ENCODE measurements at places on chromosomes 12 and 14.

DNA sequence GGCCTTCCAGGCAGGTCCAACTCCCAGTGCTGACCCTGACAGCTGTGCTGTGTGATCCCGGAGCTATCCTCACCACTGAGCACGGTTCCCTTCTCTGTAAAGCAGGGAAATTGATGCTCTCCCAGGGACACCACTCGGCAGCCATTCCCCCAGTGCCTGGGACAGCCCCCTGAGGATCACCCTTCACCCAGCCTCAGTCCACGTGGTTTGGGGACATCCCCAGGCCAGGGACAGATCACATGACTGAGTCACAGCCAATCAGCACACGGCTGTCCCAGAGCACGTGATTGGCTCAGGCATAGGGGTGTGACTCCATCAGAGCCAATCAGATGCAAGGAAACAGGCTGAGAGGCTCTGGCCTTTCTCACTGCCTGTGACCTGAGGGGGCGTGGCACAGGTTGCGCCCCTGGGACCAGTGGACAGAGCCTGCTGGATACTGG, 68.8 kb upstream of the SFSWAP start:
- DNase-seq, result no peak

GRCh38 chr12:75819512-75819911, 212.1 kb downstream of the PHLDA1 start:
- DNase-seq, result peak; percentile 41

- DNase-seq, result peak; percentile 33
Observed at GRCh38 chr12:991350-992333, 619 bp downstream of the ERC1 start.

DNA sequence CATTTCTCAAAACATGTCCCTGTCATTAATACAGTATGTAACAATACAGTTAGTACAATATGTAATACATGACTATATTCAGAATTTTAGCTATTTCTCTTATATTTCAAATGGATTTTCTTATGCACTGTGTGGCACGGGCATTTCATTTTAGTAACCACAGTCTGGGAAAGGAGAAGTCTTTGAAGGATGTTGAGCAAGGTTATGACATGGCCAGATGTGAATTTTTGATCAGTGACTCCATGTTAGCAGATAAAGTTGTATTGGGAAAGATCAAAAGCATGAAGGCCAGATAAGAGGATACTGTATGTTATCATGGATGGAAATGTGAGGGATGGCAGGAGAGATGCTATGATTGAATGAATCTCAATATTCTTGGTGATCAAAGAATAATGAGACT, 285.2 kb downstream of the NAV3 start:
- no peak for DNase-seq

DNA sequence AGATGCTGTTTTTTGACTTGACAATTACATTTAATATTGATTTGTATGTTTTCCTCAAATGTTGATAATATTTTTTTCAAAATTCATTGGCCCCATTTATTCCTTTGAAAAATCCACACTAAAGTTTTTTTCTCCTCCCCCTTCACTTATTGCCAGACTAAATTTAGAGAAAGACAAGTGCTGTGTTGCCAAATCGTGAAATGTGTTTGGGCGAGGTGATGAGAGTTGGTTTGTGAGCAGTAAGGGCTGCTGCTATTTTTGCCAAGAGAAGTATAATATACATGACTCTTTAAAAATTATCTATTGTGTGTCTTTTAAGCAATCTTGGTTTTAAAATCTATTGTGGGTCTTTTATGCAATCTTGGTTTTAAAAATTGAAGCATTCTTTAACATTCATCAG, 188.9 kb downstream of the PPFIA2 start:
- DNase-seq, result no peak

DNA sequence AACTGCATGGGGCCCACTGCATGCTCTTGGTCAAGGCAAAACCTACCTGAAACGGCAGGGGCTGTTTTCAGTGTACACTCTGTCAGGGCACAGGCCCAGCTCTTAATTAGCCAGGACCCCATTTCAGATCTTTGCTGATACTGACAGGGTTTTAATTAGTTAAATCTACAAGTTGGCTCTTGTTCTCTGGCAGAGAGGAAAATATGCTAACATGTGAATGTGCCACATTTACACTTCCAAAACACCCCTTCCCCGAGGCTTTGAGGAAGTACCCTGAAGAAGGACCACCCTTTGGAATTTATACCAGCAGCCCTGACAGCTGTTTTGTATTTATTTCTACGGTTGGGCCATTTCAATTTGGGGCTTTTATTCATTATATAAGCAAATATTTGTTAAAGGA, 66.3 kb downstream of the OTX2 start:
- DNase-seq, result no peak

DNA sequence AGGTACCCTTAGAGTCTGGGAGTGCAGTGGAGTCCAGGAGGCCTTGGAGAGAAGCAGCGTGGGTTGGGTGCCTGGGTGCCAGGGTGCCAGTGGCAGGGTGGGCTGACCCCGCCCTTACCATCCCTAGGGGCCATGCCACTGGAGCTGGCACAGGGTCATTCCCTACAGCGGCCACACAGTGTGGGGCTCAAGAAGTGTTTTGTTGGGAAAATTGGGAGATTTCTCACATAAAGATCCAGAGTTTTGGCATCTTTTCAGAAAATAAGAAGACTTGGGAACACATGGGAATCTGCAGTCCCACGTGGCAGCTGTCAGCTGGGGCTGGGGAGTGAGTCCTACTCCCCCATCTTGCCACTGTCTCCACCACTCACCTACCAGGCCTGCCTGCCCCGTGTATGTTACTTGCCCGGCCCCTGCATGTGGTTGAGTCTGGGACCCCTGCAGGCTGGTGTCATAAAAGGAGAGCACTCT, 4.2 kb downstream of the VASH1 start:
- no peak for DNase-seq

Measured in NCI-H510A treated with DMSO at 0.1 percent for 48 hours (cell line).